ENCODE measurements at places on chromosomes 1 and 21.

GRCh38 chr1:53804791-53805505, 33.1 kb downstream of the NDC1 start:
- no peak for DNase-seq

DNA sequence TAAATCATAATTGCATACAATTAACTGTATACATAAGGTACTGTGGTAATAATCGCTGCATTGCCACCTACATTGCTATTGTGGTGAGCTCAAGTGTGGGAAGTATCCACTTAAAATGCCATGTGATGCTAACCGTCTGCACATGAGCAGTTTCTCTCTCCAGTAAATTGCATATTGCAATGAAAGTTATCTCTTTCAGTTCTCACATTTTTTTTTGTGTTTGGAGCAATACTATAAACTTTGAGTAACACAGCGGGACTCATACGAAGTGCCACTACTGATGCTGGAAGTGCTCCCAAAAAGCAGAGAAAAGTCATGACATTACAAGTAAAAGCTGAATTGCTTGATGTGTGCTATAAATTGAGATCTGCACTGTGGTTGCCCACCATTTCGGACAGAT, 38.5 kb downstream of the DISC1 start:
- no peak for DNase-seq

DNA sequence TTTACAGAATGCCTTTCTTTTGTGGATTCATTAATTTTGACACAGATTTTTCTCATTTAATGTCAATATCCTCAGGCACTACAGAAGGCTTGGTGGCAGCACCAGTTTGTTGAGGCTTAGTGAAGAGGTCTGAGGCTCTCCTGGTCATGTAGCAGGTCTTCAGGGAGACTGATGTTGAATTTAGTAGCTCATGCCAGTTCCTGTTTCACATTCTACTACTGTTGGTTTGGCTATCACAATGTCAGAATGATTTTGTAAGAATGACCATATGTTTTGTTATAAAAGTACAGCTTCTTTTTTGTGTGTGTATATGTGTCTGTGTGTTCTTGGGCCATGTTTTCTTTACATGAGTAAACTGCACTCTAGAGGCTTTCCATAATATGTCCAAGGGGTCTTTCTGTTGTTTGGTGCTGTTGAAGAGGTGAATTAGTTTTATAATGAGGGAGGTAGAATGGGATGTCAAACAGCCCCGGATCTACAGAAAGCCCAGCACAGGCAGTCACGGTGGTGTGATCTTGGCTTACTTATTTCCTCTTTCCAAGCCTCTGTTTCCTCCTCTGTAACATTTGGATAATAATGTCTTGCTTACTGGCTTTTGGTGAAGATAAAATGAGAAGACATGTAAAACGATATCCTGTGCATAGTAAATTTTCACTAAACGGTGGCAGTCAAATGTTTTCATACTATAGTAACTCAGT, 32.0 kb downstream of the C1orf21 start:
- DNase-seq = no peak

DNA sequence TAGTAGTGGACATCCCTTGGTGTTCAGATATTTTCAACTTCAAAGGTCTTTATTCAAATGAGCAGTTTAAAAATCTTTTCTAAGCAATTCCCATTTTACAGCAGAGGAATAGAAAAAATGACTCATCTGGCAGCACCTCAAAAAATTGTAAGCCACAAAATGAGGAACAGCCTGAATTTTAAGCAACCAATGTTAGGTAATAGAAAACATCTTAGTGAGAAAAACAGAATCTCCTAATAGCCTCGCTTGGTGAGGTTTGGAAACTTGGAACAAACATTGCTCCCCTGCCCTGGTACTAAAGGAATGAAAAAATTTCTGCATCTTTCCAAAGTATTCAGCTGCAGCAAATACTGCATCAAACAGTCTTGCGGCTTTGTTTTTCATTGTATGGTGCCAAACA, 264.4 kb downstream of the NTNG1 start:
- no peak for DNase-seq

DNA sequence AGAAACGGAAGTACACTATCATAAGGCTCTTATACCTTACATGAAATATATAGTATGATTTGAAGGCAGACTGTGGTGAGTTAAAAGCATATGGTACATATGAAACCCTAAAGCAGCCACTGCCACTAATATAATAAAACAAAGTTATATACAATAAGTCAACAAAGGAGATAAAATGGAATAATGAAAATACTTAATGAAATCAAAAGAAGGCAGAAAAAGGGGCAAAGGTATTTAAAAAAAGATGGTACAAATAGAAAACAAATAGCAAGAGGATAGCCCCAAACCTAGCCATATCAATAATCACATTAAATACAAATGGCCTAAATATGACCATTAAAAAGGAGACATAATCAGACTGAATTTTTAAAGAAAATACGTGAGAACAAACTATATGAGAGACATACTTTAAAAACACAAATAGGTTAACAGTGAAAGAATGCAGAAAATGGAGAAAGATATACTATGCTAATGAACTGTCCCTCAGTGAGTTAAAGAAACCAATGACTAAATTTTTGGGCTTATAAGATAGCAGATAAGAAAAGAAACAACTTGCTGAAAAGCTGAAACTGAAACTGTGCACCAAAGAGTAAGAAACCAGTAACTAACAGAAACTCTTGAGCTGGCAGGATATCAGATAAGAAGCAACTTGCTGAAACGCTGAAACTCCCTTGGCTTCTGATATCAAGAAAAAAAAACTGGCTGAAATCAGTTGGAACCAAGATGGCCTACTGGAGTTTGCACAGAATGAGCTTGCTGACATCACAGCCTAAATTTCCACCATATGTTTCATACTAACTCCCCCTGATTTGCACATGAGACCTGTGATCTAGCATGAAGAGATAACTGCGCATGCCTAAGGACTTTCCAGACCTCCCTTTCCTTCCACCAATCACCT, 44.3 kb upstream of the IL10 start:
- DNase-seq = no peak

- no peak for DNase-seq
These were observed 12.8 kb upstream of the RGS2 start for GRCh38 chr1:192795916-192796618.
